ENCODE measurements at places on chromosomes 1 and 21.
A peak's percentile ranks its signal among the peaks of the same experiment; 100 is the strongest.

DNA sequence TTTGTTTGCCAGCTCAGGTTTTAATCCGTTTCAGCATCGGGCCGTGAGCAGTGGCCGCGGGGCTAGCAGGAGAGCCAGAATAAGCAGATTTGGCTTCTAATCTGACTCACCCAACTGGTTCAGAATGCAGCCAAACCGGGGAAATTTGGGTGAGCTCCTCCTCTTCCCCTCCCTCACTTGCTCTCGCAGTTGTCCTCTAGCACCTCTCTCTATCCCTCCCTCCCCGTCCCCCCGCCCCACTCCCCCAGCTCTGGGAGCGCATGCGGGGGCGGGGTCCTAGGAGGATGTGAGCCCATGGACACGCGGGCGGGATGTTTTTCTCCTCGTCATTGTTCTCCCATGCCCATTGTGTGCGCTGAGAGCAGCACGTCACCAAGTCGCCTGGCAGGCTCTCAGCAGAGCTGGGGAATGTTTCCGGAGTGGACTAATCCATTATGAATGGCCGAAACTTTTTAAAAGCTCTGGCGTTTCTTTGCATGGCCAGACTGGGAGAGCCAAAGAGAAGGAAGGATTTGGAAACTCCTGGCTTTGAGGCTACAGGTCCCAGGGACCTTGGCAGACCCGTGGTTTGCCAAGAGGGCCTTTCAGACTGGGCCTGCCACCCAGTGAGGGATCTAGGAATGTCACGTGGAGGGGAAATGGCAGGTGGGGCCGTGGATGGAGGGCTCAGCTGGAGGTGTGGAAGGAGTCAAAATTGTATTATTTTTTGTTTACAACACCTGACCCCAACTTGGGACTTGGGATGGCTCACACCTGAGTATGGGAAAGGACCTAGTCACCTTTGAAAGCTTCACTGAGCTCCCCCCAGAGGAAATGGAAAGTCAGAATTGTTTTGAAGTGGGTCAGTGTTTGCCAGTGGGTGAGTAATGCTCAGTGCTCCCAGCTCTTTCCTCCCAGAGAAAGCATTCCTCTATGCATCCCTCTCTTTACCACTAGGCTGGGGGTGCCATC lies 39.2 kb downstream of the CDK18 start:
- DNase-seq = peak; percentile 71

DNA sequence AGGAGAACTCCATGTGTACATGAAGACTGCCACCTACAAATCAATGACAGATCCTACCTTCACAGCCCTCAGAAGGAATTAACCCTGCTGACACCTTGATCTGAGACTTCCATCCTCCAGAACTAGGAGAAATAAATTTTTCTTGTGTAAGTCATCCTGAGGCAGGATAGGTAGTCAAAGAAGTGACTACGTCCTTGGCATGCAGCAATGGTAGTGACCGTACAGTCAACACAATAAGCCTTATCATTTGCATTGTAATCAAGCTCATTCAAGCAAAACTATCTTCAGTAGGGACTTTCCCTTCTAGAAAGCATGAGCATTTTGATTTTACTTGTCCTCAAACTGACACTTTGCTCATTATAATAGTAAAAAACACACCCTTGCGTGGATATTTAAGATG lies 64.0 kb upstream of the KCNK1 start:
- no peak for DNase-seq

DNA sequence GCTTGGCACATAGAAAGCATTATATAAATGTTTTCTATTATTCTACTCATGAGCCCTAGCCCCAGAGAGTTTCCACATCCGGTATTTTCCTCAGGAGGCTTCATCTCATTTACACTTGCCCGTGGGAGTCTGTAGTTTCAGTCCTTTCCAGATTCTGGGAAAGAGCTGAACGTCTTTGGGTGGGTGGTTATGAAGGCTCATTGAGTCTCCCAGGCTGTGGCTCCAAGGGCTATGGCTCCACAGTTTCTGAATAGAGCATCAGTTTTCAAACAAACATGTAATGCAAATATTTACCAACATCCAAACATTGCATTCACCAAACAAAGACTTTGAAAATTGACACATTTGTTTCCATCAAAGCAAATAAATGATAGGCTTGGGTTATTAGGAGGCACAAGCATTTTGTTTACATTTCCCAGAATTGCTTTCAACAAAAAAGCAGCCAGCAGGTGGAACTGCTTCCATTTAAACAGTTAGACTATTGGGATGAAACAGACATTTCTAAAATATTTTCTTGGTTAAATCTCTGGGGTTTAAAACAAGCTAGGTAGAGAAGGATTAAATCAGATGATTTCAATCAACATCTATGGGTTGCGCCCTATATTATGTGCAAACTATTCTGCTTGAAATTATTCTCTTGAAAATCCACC lies 1.3 kb upstream of the LEMD1 start:
- DNase-seq = no peak

DNA sequence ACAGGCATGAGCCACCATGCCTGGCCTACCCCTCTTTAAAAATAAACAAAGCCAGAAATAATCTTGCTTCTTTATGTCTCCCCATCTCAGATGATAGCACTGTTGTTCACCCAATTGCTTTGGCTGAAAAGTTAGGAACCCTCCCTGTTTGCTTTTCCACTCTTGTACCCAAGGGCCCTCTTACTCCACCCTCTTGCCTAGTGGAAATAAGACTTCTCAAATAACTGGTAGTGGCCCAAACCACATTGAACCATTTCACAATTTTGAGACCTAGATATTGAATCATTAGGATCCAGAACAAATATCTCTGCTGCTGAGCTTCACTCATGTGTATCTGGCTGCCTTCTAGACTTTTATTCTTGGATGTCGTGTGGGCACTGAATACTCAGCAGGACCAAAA lies 37.7 kb downstream of the RNF220 start:
- DNase-seq = no peak

DNA sequence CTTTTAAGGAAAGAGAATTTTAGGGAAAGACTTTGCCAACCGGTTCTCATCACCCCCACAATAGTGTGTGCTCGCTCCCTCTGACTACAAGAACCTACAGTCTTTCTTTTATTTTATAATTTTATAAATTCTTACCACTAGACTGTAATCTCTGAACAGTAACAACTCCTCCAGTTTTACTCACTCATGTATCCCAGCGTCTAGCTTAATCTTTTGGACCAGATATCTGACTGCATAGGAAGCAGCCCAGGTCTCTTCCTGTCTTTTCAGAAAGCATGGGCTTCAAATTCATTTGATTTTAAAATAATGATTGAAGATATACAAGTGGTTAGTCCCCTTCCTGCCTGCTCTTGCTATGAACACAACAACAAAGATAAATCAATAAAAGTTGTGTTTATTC lies 19.0 kb upstream of the DUSP10 start:
- no peak for DNase-seq

Measured in nucleus accumbens (tissue), 56 donors.